ENCODE measurements at places on chromosomes 7 and 10.

DNA sequence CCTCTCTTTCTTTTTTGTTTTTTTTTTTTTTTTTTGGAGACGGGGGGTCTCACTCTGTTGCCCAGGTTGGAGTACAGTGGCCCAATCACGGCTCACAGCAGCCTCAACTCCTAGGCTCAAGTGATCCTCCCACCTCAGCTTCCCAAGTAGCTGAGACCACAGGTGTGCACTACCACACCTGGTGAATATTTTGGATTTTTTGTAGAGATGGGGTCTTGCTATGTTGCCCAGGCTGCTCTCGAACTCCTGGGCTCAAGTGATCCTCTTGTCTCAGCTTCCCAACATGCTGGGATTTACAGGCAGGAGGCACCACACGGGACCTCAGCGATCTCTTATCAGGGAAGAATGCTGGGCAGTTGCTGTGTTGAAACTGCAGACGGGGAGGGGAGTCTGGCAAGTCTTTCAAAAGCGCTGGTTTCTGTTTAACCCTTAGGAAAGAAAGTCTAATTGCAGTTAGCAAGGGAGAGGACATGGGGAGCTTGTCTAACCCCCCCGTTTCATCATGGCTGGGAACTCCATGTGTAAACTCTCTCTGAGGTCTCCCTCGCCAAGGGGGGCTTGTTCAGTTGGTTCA, 39.6 kb upstream of the LMTK2 start:
- DNase-seq = no peak

DNA sequence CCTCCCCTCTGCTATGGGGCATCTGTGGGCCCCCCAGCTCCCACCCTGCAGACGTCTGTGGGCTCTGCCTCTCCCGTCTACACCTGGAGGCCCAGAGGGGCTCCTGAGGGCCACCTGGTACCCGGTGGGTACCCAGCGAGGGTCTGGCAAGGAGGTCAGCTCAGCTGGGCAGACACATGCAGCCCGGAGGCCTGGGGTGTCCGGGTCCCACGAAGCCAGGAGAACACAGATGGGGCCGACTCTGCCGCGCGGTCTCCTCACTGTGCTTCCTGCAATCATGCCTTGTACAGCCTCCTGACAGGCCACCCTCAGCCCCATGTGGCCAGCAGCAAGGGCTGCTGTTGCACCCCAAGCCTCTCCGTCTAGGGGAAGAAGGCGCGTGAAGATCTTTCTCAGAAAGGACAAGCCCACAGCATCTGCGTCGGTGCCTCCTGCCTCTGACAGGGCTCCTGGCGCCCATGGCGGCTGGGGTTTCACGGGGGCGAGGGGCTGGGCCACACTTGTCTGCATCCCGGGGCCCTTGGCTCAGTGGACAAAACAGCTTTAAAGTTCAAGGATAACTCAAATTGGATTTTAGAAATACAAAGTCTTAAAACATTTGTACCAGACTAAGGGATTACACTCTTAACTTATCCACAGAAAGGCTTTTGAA, 391.3 kb downstream of the DNAJB6 start:
- no peak for DNase-seq

DNA sequence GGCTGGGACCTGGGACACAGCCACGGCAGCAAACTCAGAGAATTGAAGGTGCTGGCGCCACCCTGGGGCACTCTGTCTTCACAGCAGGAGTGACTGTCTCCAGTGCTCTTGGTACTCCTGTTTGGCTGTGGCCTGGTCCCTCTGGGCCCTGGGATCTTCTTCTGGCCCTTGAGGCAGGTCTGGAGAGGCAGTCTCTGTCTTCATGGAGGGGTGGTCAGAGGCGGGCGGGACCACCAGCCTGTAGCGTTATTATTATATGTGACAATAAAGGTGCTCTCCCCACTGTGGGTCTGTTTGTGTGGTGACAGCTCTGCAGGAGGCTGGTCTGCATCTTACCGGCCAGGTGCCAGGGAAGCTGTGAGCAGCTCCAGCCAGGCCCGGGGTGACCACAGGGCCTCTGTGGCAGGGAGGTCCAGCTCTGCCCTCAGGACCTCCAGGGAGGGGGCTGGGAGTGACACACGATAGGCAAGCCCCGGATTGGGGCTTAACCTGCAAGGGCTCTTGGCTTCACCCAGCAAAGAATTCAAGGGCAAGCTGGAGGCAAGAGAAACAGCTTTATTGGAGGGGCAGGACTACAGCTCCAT, 70.3 kb downstream of the MYL10 start:
- no peak for DNase-seq

GRCh38 chr7:29797112-29797944, 9.0 kb upstream of the WIPF3 start:
- no peak for DNase-seq

DNA sequence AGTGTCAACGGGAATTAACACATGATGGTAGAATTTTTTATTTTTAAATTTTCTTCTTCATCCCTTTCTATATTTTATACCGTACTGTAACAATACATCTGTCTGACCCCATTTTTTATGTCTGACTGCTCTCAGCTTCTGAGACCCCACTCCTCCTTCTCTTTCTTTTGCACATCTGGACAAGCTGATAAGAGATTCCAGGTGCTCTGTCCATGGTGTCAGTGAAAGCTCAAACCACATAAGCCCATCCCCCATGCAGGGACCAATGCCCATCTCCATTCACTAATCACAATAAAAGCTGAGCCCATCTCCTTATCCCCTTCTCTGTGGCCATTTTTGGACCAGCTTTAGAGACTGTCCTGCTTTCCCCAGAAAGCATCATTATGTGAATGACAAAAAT, 8.7 kb downstream of the GSDME start:
- no peak for DNase-seq

- no peak for DNase-seq
Observed at GRCh38 chr10:98033515-98033914, 3.1 kb upstream of the CRTAC1 start.

GRCh38 chr7:23873306-23873705, 163.3 kb downstream of the STK31 start:
- no peak for DNase-seq

DNA sequence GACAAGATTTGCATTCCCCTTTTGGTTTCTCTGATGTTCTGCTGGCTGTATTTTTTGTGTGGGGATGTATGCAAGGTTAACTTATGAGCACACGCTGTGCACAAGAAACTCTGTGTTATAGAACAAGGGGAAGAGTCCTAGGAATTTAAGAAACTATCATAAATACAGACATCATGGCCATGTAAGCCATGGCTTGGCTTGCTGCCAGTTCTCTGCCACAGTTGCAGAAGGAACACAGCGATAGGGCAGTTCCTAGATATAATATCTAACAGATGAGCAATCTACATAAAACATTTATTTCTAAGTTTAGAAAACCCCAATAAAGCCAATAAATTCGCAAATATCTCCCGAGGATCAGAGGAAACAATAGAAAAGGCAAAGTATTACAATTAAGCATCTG, 153.3 kb downstream of the LRRTM3 start:
- no peak for DNase-seq

DNA sequence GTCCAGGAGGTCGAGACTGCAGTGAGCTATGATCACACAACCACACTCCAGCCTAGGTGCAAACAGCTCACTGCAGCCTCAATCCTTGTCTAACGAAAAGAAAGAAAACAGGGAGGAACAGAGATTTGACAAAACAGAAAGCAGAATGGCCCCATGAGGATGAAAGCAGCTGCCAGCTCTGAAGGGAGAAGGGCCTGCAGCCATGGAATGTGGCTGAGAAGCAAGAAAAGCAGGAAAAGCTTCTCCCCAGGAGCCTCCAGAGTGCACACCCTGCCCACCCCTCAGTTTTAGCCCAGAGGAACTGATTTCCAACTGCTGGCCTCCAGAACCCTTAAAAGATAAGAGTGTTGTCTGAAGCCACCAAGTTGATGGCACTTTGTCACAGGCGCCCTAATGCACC, 13.0 kb downstream of the ESYT2 start:
- no peak for DNase-seq

DNA sequence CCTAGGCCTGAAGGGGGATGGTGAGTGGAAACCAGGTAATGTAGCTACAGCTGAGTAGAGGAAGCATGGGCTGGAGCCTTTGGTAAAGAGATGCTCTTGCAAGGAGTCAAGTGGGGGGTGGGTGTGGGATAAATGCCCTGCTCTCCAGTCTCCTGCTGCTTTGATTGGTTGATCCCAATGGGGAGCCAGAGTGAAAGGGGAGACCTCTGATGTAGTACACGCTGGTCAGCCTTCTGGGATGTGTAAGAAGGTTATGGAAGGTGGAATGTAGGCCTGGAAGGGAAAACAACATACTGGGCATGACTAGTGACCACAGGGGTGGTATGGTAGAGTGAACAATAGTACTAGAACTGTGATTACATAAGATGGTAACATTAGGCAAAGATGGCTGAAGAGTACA, 44.3 kb downstream of the TET1 start:
- no peak for DNase-seq
